Natural killer cell treated with Interleukin-12 subunit alpha and Interleukin-12 subunit beta and Interleukin-15 and Interleukin-18, amount 100 ng/mL, for 72 hours (primary cell): ENCODE measurements at places on chromosomes 2 and 18.

- DNase-seq = no peak
Observed at GRCh38 chr2:238458651-238459050, 31.9 kb downstream of the ASB1 start.

- DNase-seq = no peak
Observed at GRCh38 chr2:2565671-2566070, 234.6 kb upstream of the MYT1L start.

DNA sequence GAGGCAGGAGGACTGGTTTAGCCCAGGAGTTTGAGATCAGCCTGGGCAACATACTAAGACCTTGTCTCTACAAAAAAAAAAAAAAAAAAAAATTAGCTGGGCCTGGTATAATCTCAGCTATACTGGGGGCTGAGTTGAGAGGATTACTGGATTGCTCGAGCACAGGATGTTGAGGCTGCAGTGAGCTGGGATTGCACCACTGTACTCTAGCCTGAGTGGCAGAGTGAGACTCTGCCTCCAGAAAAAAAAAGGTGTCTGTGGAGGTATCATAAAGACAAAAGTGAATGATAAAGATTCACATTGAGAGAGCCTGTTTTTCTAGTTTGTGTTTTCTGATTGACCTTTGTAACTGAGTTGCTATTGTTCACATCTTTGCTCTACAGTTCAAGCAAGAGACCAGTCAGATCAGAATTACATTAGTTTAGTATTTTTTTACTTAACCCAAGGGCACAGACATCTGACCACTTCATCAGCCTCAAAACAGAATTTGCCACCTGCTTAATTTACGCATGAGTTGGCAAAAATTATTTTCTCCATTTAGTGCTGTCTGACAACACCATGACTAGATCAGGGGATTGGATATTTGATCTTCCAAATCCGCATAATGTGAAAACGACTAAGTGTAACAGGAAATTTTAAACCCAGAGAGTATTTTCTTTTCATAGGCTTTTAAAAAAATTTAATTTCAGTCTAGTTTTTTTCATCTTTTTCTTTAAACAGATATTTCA lies 271.0 kb downstream of the TGIF1 start:
- DNase-seq = no peak

DNA sequence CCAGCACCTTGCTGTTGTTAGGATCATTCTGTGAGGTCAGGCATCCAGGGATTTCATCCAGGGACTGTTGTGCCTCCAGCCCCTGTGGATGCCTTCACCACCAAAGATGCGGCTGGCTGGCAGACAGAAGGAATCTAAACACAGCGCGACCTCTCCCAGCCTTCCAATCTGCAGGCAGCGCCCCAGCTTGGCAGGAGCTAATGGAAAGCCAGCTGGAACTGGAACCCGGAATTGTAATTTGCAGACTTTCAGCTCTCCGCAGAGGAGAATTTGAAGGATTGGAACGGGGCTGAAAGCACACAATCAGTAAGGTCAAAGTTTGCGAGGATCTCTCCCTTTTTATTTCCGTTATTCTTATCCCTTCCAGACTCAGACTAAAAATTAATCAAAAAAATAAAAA lies 127.8 kb downstream of the TRIB2 start:
- no peak for DNase-seq

DNA sequence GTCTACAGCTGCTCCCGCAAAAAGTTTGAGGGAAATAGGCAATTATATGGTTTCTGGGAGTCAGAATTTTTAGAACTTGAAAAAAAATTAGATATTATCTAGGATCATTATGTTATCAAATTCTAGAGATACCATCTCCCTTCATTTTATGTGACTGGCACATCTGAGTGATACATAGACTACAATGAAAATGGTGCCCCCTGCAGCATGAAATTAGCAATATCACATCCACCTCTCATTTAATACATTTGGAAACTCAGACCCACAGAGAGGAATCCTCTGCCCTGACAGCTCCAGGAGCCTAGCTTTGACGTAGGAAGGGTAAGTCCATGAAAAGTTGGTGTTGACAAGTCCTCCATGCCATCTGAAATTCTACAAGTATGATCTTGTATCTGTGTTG lies 381.6 kb downstream of the SUCLG1 start:
- DNase-seq = no peak

DNA sequence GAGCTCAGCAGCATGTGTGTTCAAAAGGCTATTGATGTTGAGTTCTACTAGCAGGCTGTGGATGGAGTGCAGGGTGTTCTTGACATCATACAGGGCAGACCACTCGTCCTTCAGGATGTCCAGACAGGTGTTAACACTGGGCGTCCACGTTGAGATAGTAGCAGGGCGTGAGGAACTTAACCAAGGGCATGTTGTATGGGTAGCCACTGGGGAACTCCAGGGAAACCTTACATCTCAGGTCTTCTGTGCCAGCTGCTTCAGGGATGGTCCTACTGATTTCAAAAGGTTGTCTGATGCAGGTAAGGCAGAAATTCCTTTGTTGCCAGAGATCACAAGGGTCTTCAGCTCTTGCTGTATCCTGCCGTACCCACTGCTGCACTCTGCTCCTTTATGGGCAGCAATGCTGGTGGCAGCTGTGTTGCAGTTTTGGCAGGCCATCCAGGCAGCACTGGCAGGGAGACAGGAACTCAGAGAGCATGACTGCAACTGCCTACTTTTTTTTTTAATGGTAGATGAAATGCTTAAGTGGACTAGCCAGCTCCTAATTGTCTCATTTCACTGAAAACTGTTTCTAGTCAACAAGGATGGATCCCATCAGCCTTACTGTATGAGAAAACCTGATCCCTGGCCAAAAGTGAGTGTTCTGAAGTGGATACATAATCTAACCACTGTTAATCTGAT lies 32.4 kb upstream of the RBBP8 start:
- DNase-seq = no peak

DNA sequence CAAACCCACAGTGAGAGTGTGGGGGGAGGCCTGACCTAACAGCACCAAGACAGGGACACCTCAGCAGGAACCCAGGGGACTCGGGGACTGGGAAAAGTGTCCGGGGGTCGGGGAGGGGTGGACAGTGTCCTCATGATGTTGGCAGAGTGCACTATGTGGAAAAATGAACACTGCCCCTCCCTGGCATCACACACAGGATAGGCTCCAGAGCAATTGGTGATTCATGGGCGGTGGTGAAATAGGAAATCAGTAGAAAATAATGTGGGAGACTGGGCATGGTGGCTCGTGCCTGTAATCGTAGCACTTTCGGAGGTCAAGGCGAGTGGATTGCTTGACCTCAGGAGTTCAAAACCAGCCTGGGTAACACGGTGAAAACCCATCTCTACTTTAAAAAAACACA lies 3.6 kb upstream of the ANO7 start:
- no peak for DNase-seq
